ENCODE measurements at places on chromosomes 5 and 9. TPM values are rescaled to one million over a fixed set of nuclear protein-coding genes. Genes with fewer than 3 reads are reported as not detected.

CAVIN4 gene
- 1.2 TPM for total RNA-seq

ERCC8 gene
- total RNA-seq, result 16.8 TPM

AQP7 gene
- not detected for total RNA-seq

ABCA2 gene
- total RNA-seq, result 4.5 TPM

PCDHB9 gene
- 0.13 TPM for total RNA-seq

SSBP2 gene
- total RNA-seq, result 21.7 TPM

RPL35 gene
- total RNA-seq, result 1,146 TPM

DHFR gene
- 15.3 TPM for total RNA-seq

MYMK gene
- total RNA-seq, result not detected

GRM6 gene
- total RNA-seq, result not detected

OGN gene
- not detected for total RNA-seq

KCNN2 gene
- 3.4 TPM for total RNA-seq

ZNF883 gene
- total RNA-seq, result 0.38 TPM

MARCOL gene
- not detected for total RNA-seq

SNCB gene
- 0.76 TPM for total RNA-seq

ENG gene
- 91.3 TPM for total RNA-seq

TMOD1 gene
- 1.7 TPM for total RNA-seq

SUSD3 gene
- total RNA-seq, result not detected

FCN2 gene
- total RNA-seq, result not detected

MCC gene
- 19.0 TPM for total RNA-seq

LCP2 gene
- total RNA-seq, result 0.26 TPM

CCDC192 gene
- total RNA-seq, result not detected

GABRB2 gene
- total RNA-seq, result not detected

AMBP gene
- not detected for total RNA-seq

HTR4 gene
- total RNA-seq, result not detected

SLC27A6 gene
- not detected for total RNA-seq

FBXO10 gene
- total RNA-seq, result 17.6 TPM

IL7R gene
- 0.25 TPM for total RNA-seq

EPB41L4A gene
- total RNA-seq, result 27.6 TPM

JAK2 gene
- 5.6 TPM for total RNA-seq

IFNA2 gene
- not detected for total RNA-seq

SHOC1 gene
- not detected for total RNA-seq

PDLIM4 gene
- 26.7 TPM for total RNA-seq

PCDHB7 gene
- 0.26 TPM for total RNA-seq

PCDHGC4 gene
- total RNA-seq, result 0.89 TPM

ANKRD34B gene
- total RNA-seq, result not detected

PTGES gene
- total RNA-seq, result 0.26 TPM

SEPTIN8 gene
- 36.3 TPM for total RNA-seq

TCF7 gene
- total RNA-seq, result 0.25 TPM

SNCAIP gene
- 50.6 TPM for total RNA-seq
